ENCODE measurements at places on chromosomes 11 and 22. TPM values are rescaled to one million over a fixed set of nuclear protein-coding genes. Genes with fewer than 3 reads are reported as not detected.
A peak's percentile ranks its signal among the peaks of the same experiment; 100 is the strongest.

- no peak for DNase-seq
These were observed 14.5 kb downstream of the SEPTIN3 start for GRCh38 chr22:41983513-41984405.

Gene C11orf52
- polyA plus RNA-seq, result 4.1 TPM

Gene SYT7
- 36.2 TPM for polyA plus RNA-seq

DNA sequence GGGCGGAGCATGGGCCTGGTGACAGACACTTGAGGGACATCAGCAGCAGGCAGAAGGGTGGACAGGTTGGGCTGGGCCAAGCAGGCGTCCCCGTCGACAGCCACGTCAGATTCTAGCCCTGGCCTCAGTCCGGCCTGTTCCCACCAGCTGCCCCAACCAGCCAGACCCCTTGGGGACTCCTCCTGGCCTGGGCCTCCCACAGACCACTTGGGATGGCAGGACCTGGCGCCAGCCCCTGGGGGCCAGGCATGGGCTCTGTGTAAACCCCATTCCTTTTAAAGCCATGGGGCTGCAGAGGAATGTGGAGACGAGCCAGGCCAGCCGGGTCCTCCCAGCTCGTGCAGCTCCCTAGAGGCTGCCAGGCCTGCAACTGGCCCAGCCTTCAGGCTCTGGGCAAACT lies 4.7 kb upstream of the SUSD2 start:
- peak; percentile 85 for DNase-seq

- DNase-seq, result no peak
These were observed 26.2 kb downstream of the SUSD2 start for GRCh38 chr22:24207264-24208011.

GRCh38 chr11:2263724-2264360 lies 6.5 kb downstream of the ASCL2 start:
- DNase-seq, result no peak

DNA sequence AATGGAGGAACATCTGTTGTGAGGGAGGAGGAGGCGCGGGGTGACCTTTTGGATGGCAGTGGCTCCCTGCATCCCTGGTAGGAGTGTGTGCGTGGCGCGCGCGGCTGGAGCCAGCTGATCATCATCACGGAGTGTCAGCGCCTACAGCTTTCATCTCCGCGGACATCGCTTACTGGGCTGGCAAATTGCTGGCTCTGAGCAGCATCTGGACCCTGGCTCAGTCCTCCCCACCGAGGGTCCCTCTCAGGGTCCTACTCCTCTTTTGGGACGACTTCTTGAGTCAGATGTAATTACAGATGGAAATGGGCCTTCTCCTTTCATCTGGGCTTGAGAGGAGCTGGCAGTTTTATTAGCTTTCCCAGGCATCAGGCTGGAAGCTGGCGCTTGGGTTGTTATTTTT lies 85.3 kb downstream of the CACNA1I start:
- peak; percentile 11 for DNase-seq

DNA sequence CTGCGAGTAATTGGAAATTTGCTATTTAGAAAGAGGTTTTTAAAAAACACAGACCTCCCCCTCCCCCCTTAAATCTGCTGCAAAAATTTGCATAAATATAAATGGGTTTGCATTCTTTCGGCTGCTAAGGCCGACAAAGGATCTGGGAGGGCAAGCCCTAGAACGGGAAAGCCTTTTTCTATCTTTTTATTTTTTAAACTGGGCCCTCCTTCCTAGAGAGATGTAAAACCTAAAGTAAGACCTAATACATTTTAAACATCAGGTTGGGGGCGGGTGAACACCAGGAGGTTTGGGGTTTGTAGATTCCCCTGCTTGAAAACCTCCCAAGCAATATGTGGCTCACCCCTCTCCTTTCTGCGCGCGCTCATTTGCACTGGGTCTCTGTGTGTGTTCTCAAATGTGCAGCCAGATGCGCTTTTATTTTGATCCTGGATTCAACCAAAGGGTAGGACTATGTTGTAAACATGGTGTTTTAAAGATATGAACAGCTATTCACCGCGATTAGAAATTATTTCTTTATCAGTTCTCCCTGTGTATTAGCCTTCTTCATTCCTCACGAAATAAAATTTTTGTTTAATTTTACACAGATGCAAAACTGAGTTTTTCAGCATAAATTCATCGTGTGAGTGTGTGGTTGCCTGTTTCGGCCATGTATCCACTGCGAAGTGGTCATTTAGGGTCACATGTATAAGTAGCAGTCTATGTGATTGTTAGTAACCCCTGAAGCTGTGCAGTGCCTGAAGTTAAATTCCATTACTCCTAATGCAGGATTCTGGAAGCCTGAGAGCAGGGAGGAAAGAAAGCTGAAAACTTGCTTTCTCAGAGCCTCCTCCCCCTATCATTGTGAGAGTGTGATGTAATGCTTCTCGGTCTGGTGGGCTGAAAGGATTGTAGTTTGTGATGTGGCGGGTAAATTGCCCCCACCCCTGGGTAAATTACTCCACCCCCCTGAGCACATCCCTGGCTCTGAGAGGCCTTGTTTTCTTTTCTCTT lies 988 bp downstream of the TNRC6B start:
- DNase-seq, result no peak

Gene FREY1
- 0.18 TPM for polyA plus RNA-seq

Gene TYR
- not detected for polyA plus RNA-seq
